ENCODE measurements at places on chromosomes 2 and 18.

- no peak for DNase-seq
Observed at GRCh38 chr2:170142502-170142901, 35.4 kb upstream of the MYO3B start.

DNA sequence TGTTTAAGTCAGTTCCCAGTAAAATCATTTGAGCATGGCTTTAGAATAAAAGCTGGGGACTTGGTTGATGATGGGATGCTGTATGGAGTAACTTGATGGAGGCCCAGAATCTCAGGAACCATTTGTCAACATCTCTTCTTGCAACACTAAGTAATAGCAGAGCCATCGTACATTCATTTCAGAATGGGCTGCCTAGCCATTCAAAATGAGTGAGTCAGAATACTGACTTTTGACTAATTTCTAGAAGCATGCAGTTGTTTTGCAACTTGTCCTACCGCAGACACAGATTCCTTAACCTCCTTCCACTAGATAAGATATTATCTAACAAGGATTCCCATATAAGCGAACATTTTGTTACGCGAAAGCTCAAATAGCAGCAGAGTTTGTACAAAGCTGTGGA, 229.5 kb downstream of the CNTNAP5 start:
- no peak for DNase-seq

DNA sequence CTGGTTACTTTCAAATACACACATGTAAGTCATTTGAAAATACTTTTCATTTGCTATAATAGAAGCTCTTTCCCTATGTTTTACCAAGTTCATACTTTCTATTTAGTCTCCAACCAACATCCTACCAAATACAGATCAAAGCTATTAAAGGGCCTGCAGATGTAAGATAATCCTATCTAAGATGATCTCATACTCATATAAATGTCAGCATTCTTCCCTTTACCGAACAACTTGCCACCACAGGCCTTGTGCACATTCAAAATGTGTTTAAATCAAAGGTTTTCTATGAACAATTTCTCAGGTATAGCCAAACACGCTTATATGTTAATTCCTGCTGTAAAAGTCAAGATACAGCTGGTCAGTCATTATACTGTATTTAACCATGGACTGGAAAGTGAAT, 23.3 kb downstream of the KCTD18 start:
- DNase-seq, result no peak

GRCh38 chr18:75456199-75456631, 28.7 kb upstream of the SMIM21 start:
- no peak for DNase-seq

DNA sequence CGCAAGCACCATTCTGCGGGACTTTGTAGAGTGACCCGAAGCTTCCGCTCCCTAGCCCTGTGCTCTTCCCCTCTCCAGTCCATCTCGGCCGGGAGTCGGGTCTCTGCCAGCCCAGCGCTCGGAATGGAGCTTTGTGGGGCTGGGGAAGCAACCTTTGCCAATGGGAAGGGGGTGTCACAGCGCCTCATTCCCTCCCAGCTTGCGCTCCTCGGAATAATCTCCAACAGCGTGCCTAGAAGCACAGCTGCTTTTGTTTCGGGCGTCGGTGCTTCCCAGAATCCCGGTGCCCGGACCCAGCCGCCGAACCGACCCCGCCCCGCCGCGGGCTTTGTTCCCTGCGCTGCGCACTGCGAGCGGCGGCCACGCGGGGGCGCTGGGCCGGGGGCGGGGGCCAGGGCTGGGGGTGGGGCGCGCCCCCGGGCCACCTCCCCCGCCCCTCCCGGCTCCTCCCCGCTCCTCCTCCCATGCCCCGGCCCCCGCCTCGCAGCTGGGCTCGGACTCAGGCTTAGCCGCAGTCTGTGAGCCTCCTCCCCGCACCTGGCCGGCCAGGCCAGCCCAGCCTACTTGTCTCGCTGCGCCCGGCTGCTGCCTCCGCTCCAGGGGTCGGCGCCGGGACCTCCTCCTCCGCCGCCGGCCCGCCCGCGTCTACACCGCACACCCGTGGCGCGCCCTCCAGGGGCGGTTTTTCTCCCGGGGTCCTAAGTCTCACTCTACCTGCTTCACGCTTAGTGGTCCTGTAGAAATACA, 77.7 kb upstream of the SMAD2 start:
- DNase-seq, result peak; percentile 86

DNA sequence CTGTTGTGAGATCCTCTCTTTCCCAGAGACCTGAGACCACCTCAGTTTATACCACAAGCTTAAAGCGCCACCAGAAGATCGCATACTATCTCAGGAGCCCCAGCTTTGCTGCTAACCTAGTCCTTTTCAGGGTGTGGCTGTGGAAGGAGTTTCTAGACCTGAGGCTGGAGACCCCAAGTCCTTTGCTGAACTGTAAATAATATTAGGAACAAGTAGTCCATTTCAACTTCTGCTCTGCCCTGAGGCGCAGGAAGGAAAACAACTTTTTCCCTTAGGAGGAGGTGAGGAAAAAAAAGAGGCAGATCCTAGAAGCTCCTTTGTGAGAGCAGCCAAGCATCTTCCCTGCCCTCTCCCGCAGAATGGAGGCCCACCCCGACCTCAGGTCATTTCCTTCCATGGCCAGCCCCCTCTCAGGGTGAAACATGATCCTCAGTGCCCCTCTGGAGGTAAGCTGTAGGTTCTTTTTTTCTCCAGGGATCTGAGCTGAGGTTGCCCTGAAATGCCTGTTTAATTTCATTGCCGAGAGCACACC, 122.8 kb upstream of the LGALSL start:
- no peak for DNase-seq

DNA sequence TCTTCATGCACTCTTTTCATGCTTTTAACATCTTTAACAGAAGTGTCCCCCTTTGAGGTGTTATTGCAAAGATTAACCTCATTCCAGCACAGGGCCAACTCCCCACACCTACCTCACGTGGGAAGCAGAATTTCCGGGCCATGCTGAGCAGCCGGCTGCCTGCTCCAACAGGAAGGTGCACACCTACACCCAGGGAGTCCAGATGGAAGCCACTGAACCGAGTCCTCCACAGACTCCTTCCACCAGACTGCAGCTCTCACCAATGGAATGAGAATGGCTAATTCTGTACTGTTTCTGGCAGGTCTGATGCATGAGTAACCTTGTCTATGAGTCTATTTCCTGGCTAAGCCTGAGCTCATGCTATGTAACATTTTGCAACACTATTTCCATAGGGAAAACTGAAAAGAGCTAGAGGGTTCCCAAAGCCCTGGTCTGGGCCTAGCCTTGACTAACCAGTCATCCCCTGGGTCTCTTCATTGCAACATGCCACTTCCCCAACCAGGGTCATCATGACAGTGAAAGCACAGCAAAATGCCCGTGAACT, 11.0 kb downstream of the ERFE start:
- DNase-seq, result no peak

DNA sequence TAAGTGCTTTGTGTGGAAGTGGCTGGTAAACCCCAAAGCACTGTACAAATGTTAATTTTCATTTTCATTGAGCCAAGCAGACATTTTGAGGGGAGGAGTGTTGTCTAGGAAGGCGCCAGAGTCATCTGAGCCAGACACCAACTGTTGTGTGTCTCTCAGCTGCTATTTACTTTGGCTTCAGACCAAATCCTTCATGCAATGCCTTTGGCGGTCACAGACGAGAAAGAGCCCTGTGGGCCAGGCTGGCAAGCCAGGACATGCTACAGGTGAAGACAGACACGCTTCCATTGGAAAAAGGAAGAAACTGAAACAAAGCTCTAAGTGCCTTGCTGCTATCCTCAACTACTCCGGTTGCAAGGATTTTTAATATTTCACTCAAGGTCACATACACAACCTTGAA, 115.4 kb upstream of the CDC42EP3 start:
- DNase-seq, result no peak

DNA sequence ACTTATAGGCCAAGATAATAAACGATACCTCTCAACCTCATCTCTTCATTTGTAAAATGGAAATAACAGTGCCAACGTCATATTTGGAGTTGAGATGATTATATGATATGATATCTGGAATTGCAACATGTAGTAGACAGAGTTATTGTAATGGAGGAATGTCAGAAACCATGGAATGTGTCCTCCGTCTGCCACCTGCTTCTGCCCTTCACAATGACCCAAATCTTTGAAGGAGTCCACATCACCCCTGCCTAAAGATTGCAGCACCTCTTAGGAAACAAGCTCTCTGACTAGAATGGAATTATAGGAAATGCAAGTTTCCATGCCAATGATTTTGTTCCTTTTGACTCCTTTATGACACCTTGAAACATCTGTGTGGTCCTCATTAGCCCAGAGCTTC, 14.9 kb downstream of the NR4A2 start:
- no peak for DNase-seq
